ENCODE measurements at places on chromosomes 13 and 19. TPM values are rescaled to one million over a fixed set of nuclear protein-coding genes. Genes with fewer than 3 reads are reported as not detected.
A peak's percentile ranks its signal among the peaks of the same experiment; 100 is the strongest.

GRCh38 chr13:66860878-66861417, 369.2 kb downstream of the PCDH9 start:
- H3K27me3 ChIP-seq = no peaks in the 10 kb centered on the region
- peaks cover 10% of the 10 kb centered on the region for H3K4me1 ChIP-seq
- H3K4me3 ChIP-seq = no peak overlapping the region
- H3K27ac ChIP-seq = peak overlapping the region; percentile 53

DNA sequence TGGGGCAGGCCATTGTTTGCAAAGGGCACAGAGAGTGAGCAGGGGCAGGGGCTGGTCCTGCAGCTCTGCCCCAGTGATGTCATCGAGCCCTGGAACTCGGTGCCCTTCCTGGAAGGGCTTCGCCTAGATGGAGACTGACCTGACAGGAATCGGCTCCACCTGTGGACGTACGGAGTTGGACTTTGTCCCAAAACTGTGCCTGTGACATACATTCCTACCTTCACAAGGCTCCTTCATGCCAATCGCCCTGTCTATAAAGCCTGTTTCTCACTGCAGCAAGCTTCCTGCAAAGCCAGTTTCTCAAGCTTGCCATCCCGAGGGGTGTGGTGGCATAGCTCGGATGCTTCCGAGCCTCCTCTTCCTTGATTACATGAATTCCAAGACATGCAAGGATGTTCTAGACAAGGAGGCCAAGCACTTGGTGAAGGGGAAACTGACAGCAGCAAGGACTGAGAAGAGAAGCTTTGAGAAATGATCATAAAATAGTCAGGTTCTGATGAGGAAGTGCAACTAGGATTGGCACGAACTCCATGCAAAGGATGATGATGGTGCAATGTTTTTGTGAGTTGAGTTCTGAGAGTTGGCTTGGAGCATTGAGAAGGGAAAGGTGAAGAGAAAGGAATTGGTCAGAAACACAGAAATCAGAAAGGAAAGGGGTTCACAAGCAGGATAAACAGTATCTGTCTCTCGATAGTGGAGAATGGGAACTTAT, 73.6 kb upstream of the STK24 start:
- no peak overlapping the region for H3K27ac ChIP-seq
- H3K4me3 ChIP-seq = no peak overlapping the region
- peaks cover 3% of the 10 kb centered on the region for H3K4me1 ChIP-seq
- H3K36me3 ChIP-seq = no peaks in the 10 kb centered on the region

- no peak overlapping the region for H3K4me3 ChIP-seq
- no peak overlapping the region for H3K27ac ChIP-seq
- H3K27me3 ChIP-seq = no peaks in the 10 kb centered on the region
- peak; percentile 76 for DNase-seq
These were observed 200.8 kb downstream of the RGCC start for GRCh38 chr13:41658057-41658661.

Gene LAIR2
- polyA plus RNA-seq = not detected

DNA sequence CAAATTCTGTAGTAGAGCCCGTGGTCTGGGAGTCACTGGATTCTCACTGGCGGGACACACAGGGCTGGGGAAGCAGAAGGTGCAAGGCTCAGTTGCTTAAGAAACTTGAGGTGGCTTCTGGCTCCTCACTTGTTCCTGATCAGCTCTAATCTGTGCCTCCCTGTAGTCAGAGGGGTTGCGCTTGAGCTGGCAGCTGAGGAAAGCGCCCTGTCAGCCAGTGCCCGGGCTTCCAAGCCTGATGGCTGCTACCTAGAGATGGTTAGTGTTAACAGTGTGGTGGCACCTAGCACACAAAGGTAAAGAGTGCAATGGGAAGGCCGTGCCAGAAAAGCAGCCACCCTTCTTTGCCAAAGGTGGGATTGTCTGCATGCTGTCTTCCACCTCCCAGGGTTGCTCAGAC, 8.8 kb downstream of the HNRNPM start:
- H3K36me3 ChIP-seq = peaks cover 12% of the 10 kb centered on the region
- H3K27me3 ChIP-seq = no peaks in the 10 kb centered on the region

DNA sequence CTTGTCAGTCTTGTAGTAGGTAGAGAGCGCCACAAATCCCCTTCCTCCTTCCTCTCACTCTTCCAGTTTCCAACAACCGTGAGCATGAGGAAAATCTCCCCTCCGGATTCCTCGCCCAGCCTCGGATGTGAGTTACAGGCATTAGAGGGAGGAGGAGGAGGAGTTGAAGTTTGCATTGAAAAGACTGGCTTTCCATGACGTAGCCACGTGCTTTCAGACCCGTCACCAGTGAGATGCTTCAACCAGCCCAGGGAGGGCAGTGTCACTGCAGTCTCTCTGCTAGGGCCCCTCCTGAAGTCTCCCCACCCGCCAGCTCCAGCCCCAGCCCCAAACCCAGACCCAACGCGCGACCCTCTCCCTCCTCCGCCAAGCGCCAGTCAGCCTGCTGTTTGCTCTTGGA, 442 bp upstream of the FGF14 start:
- DNase-seq = peak; percentile 20
- H3K27ac ChIP-seq = no peak overlapping the region
- H3K27me3 ChIP-seq = peaks cover 78% of the 10 kb centered on the region
- no peak overlapping the region for H3K4me3 ChIP-seq
- H3K36me3 ChIP-seq = no peaks in the 10 kb centered on the region

DNA sequence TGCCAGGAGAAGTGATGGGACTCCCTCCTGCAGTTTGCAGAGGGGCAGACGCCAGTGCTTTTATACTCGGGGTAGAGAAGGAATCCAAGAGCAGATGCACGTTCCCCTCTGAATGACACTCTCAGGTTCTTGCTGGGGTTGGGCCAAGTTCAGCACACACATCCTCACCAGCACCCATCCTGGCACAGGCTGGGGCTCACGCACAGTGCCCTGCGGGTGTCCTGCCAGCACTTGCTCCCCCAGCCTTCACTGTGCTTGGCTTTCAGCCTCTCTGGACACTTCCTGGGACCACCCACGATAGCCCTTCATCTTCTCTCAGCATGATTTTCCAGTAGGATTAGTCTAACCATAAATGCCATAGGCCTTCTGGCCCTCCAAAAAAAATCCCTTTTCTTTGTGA, 158.6 kb downstream of the ZNF536 start:
- no peak overlapping the region for H3K4me3 ChIP-seq
- no peaks in the 10 kb centered on the region for H3K36me3 ChIP-seq
- H3K4me1 ChIP-seq = no peaks in the 10 kb centered on the region
- H3K27ac ChIP-seq = no peak overlapping the region

DNA sequence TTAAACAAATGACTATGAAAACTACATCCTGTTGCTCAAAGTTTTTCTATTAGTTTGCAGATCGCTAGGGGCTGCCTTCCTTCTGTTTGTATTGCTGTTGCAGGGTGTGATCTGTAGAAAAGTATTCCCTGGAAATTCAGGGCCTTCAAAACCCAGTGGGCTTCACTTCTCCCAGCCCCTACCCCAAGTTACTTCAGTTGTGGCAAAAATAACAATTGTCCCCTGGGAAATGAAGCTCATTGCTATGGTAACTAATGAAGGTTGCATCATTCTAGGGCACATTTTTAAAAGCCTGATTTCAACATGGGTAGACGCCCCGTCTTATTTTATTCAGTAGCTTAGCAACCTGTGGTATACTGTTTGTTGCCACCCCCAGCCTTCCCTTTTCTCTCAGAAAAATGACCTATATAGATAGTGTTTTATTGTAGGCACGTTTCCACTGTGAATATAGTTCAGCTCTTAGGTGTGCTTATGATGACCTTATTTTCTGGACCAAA, 60.9 kb downstream of the WDFY2 start:
- H3K27ac ChIP-seq = no peak overlapping the region
- no peaks in the 10 kb centered on the region for H3K27me3 ChIP-seq
- H3K36me3 ChIP-seq = no peaks in the 10 kb centered on the region
- no peak overlapping the region for H3K4me3 ChIP-seq
- peaks cover 15% of the 10 kb centered on the region for H3K4me1 ChIP-seq
- no peak for DNase-seq

Gene ZNF253
- 24.8 TPM for polyA plus RNA-seq

- no peak for DNase-seq
- peaks cover 32% of the 10 kb centered on the region for H3K4me1 ChIP-seq
- H3K27me3 ChIP-seq = no peaks in the 10 kb centered on the region
These were observed 13.1 kb downstream of the LRCH1 start for GRCh38 chr13:46565808-46566750.

DNA sequence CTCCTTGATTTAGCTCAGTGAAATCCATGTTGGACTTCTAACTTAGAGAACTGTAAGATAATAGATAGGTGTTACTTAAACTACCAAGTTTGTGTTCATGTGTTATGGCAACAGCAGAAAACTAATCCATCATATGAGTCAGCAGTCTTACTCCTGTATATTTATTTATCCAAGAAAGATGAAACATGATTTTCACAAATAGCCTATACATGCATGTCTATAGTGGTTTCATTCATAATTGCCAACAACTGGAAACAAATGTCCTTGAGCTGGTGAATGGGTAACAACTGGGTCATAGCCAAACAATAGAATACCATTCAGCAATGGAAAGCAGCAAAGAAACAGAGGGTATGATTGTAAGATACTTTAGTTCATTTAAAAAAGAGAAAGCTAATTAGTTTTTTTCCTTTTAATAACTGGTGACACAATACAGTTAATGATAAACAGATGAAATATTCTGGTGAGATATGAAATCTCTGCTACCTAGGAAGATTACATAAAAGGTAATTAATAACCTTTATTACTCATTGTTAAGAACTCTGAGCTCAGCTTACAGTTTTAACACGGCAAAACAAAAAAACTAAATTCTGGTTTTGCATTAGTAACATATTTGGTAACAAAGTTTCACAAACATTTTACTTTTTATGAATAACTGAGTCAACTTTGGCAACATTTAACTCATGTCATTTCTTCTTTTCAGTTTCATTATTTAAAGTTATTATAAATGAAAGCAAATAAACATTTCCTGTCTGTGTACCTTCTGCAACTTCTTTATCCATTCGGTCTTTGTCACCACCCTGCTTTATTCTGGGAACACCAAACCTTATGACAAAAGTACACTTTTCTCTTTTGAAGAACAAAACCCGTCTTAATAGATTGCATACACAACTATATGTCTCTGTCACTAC, 181.3 kb downstream of the LIG4 start:
- no peak for DNase-seq
- H3K27ac ChIP-seq = no peak overlapping the region
- no peaks in the 10 kb centered on the region for H3K4me1 ChIP-seq
- H3K4me3 ChIP-seq = no peak overlapping the region
- no peaks in the 10 kb centered on the region for H3K27me3 ChIP-seq
- no peaks in the 10 kb centered on the region for H3K36me3 ChIP-seq

- H3K27me3 ChIP-seq = no peaks in the 10 kb centered on the region
- no peaks in the 10 kb centered on the region for H3K36me3 ChIP-seq
- DNase-seq = no peak
- no peaks in the 10 kb centered on the region for H3K4me1 ChIP-seq
- H3K27ac ChIP-seq = no peak overlapping the region
These were observed 50.7 kb upstream of the SERP2 start for GRCh38 chr13:44322928-44323327.
